Upper lobe of left lung (tissue), 6 donors: ENCODE measurements at places on chromosomes 2 and 18. TPM values are rescaled to one million over a fixed set of nuclear protein-coding genes. Genes with fewer than 3 reads are reported as not detected.
A peak's percentile ranks its signal among the peaks of the same experiment; 100 is the strongest.

The SCLY gene
- total RNA-seq, result 9.4 TPM

The SLC30A3 gene
- 1.1 TPM for total RNA-seq

- no peak for DNase-seq
- H3K27me3 ChIP-seq, result no peaks in the 10 kb centered on the region
- no peaks in the 10 kb centered on the region for H3K36me3 ChIP-seq
- no peak overlapping the region for H3K4me3 ChIP-seq
- peaks cover 22% of the 10 kb centered on the region for H3K4me1 ChIP-seq
Observed at GRCh38 chr2:191869781-191870180, 22.9 kb upstream of the CAVIN2 start.

DNA sequence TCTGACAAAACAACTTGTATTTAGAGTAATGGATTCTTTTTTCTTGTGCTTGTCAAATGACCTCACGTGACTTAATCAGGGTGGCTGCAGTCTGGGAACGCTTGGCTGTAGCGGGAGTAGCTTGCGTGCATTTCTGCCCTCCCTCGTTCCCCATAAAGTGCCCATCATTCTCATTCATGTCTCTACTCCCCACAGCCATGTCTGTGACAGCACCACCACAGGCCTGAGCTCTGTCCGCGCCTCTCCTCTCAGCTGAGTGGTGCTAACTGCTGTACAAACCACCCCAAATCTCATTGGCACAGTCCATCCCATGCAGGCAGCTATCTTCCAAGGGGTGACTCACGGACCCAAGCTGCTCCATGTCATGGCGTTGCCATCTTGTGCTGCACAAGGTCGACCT is 161.7 kb downstream of the TSN start:
- no peaks in the 10 kb centered on the region for H3K4me1 ChIP-seq
- H3K27ac ChIP-seq, result no peak overlapping the region
- DNase-seq, result no peak
- H3K36me3 ChIP-seq, result no peaks in the 10 kb centered on the region
- no peaks in the 10 kb centered on the region for H3K27me3 ChIP-seq

DNA sequence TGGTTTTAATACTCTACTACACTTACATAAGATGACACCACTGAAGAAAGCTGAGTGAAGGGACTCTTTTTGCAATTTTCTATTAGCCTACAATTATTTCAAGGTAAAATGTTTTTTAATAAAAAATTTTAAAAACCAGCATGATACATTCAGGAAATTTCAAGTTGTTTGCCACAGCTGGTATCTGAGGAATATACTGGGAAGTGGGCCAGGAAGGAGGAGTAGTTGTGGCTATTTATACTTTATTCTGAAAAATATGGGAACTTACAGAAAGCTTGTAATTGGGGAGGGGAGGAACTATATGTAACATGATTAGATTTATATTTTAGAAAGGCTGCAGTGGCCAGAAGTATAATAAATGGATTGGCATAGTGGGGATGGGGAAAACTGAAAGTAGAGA is 40.8 kb downstream of the WDR35 start:
- H3K27ac ChIP-seq, result no peak overlapping the region
- no peak for DNase-seq
- H3K4me3 ChIP-seq, result no peak overlapping the region
- H3K4me1 ChIP-seq, result no peaks in the 10 kb centered on the region
- no peaks in the 10 kb centered on the region for H3K27me3 ChIP-seq
- peaks cover 8% of the 10 kb centered on the region for H3K36me3 ChIP-seq

- peak overlapping the region; percentile 32 for H3K27ac ChIP-seq
- no peaks in the 10 kb centered on the region for H3K36me3 ChIP-seq
- H3K4me1 ChIP-seq, result peaks cover 21% of the 10 kb centered on the region
- H3K4me3 ChIP-seq, result no peak overlapping the region
- no peak for DNase-seq
Observed at GRCh38 chr18:13260197-13260934, 41.8 kb downstream of the LDLRAD4 start.

- H3K4me3 ChIP-seq, result no peak overlapping the region
- no peak overlapping the region for H3K27ac ChIP-seq
- H3K27me3 ChIP-seq, result no peaks in the 10 kb centered on the region
- no peaks in the 10 kb centered on the region for H3K36me3 ChIP-seq
Observed at GRCh38 chr2:29226808-29227207, 111.6 kb downstream of the CLIP4 start.

The EVA1A gene
- 30.4 TPM for total RNA-seq

DNA sequence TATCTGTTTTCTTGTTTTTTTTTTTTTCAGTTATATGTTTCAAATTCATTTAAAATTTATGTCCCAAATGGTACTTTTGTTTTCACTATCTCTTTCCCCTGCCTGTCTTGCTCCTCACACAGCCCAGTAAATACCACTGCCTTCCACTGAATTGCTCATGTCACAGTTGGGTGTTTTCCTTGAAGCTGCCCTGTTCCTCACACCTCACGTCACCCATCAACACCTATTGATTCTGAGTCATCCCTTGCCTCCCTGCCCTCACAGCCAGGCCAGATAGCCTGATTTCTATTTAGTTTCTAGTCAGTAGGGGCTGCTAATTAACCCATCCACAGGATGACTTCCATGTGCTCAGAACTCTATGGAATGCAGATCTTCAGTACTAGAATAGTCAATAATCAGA is 25.3 kb downstream of the FSHR start:
- no peaks in the 10 kb centered on the region for H3K36me3 ChIP-seq
- H3K4me1 ChIP-seq, result no peaks in the 10 kb centered on the region
- no peak for DNase-seq
- no peak overlapping the region for H3K27ac ChIP-seq
- no peak overlapping the region for H3K4me3 ChIP-seq
